ENCODE measurements at places on chromosomes 12 and 14.

GRCh38 chr14:34488528-34488927, 26.5 kb upstream of the SPTSSA start:
- no peak for DNase-seq

DNA sequence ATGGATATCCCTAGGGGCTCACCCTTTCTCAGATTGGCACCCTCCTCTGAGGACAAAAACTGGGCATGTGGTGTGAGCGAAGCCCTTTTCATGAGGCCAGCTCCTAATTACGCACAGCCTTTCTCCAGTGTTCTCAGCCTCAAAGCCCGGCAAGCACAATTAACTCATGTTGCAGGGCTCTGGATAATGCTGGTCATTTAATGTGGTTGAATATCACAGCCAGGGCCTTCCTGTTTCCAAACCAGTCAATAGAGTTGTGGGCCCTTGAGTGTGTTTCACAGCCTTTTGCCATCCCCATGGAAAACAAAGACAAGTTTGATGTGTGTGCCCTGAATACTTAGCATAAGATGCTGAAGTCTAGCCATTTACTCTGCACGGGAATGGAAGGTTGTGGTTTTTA, 114.2 kb upstream of the ARHGAP5 start:
- peak; percentile 28 for DNase-seq

DNA sequence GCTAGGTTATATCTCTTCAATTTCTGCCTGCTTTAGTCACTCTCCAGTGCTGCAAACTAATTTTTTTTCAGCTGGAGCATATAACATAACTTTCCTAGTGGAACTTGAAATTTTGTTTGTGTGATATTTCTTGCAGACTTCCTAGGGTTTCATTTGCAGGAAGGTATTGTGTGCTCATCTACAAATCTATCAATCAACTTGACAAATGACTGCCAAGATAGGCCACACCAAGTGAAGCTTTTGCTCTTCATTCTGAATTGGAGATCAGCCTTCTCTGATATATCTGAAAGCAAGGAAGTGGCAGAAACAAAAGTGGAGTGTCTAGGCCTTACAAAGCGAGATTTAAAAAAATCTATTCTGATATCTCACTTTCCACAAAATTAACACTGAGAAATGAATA, 551.1 kb upstream of the LRFN5 start:
- no peak for DNase-seq

GRCh38 chr14:100813291-100813690, 12.6 kb upstream of the MEG3 start:
- DNase-seq: no peak

DNA sequence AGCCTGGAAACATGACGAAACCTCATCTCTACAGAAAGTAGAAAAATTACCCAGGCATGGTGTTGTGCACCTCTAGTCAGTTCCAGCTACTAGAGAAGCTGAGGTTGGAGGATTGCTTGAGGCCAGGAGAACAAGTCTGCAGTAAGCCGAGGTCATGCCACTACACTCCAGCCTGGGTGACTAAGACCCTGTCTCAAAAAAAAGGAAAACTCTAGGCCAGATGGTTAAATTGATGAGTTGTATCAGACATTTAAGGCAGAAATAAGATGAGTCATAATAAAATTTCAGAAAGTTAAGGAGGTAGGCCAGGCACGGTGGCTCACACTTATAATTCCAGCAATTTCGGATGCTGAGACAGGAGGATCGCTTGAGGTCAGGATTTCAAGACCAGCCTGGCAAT, 10.7 kb downstream of the EIF2S1 start:
- DNase-seq: no peak

GRCh38 chr14:97546491-97547230, 749.5 kb downstream of the VRK1 start:
- no peak for DNase-seq

DNA sequence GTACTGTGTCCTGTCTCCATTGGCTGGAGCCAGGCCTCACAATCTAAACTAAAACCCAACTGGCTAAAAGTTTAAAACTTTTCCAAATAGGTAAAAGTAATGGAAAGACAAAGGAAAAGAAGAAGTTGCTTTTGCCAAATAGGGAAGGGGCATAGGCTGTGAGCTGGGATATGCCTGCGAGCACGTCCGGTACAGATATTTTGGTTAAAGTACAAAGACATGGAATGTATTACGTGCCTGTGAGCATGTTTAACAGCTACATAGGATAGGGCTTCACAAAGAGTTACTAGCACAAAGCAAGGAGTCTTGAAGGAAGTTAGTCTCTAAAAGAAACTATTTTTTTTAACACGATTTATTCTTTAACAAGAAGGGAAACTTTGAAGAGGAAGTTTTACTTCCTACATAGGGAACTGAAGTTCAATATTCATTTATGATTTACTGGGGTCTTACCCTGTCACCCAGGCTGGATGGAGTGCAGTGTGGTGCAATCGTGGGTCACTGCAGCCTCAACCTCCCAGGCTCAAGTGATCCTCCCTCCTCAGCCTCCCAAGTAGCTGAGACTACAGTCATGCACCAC, 41.9 kb upstream of the INF2 start:
- no peak for DNase-seq

GRCh38 chr12:16352481-16352880, 5.0 kb downstream of the MGST1 start:
- DNase-seq: no peak

- no peak for DNase-seq
These were observed 505 bp upstream of the BCDIN3D start for GRCh38 chr12:49843411-49843810.

- DNase-seq: no peak
These were observed 229.2 kb upstream of the TMTC1 start for GRCh38 chr12:30012816-30013450.

DNA sequence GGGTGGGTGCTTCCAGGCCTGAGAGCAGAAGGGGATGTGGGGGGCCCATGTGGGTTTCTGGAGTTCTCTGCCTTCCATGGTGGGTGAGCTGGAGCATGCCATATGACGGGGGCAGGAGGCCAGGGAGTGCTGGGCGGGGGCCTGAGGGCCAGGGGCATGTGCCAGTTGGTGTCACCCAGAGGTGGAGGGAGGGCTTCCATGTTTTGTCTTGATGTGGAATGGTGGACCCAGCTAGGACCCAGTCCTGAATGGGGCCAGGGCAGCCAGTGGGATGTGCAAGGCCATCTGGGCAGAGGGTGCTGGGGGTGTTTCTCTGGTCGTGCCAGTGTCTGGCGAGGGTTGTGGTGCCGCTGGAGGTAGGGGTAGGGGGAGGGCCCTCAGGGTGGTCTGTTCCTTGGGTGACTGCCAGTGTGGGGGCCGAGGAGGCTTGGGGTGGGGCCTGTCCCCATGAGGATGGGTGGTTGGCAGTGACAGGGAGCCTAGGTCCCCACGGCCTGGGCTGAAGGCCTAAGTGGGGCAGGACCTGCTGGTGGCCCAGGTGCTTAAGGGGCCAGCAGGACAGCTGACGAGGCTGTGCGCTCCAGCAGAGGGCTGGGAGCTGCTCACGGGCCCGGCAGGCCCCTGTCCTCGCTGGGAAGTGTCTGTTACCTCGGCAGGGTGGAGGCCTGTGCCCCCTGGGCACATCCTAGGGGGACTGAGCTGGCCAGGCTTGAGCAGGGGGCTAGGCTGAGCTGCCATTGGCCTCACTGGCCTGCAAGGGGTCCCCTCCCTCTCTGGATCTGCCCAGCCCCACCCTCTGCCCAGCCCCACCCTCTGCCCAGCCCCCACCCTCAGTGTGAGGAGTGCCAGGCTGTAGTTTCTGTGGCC, 26.8 kb downstream of the CEP170B start:
- DNase-seq: no peak

- DNase-seq: peak; percentile 33
These were observed at the start of gene LRFN5 for GRCh38 chr14:41606532-41607303. Gene LRFN5, plus strand, starts transcription at chr14:41606876.

GRCh38 chr12:47039756-47040155, 39.7 kb upstream of the PCED1B start:
- no peak for DNase-seq

GRCh38 chr12:26803552-26803951, 29.4 kb downstream of the ITPR2 start:
- no peak for DNase-seq

DNA sequence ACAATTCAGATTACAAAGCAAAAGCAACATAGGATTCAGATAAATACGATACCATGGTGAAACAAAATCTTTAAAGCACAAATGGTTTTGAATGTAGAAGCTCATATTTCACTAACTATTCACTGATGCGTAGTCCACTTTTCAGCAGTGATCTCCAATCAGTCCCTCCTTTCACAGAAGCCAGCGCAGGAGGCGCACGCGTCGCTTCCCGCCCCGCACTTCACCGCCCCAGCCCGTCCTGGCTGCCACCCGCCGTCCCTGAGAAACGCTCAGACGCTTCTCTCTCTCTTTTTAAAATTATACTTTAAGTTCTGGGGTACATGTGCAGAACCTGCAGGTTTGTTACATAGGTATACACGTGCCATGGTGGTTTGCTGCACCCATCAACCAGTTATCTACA, 19.8 kb upstream of the CHFR start:
- DNase-seq: no peak

DNA sequence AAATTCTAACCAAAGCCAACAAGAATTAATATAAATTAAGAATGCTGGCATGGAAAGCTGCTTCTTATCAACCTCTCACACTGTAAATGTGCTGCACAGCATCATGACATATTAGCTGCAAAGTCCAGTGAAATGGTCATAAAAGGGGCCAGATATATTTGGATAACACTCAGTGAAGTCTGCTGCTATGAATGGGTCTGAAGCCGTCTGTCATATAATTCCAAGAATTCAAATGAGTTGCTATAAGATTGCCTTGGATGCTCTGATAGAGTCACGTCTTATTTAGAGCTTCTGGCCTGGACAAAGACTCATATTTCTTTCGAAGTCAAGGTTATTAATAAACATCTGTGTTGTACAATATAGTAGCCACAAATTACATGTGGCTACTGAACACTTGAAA, 54.3 kb upstream of the OVCH1 start:
- DNase-seq: no peak

- DNase-seq: no peak
These were observed 62.2 kb upstream of the OR4E1 start for GRCh38 chr14:21735639-21736307.

GRCh38 chr12:93818488-93819049, 141.4 kb downstream of the CRADD start:
- no peak for DNase-seq

DNA sequence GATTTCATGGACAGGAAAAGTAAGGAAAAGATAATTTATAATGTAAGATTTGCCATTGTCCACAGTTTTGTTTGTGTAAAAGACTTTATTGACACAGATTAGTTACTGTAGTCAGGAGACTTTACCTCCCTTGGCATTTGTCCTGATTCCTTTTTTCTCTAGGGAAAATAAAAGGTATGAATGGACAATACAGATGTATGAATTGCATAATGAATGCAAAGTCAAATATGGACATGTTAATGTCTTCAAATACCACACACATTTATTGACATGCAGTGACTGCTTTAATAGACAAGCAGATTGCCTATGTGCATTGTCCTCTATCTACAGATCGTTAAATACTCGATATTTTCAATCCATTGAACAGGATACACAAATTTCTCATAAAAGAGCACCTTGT, 999.7 kb upstream of the SEL1L start:
- DNase-seq: no peak

DNA sequence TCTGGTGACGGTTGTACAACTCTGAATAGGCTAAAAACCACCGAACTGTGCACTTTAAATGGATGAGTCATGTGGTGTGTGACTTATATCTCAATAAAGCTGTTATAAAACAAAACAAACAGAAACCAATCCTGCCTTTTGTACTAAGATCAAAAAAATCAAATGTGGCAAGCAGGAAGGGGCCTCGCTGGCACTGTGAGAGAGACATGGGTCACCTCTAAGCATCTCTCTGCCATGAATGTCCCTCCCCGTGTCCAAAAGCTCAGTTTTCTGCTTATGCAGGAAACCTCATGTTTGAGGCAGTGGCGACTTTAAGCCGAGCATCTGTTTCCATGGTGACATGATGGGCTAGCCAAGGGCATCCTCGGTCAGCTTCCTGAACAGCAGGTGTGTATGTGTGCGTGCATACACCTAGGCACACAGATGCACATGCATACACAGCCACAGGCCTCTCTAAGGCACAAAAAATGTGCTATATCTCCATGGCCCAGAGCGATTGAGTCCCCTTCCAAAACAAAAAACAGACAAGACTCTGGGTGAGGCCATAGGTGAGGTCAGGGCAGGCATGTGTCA, 44.4 kb downstream of the ARL6IP4 start:
- DNase-seq: no peak

Data from anterior cingulate cortex (tissue), 58 donors.